ENCODE measurements at places on chromosomes 16 and 17.

- no peak for DNase-seq
These were observed 69.2 kb upstream of the CES5A start for GRCh38 chr16:55944377-55944802.

DNA sequence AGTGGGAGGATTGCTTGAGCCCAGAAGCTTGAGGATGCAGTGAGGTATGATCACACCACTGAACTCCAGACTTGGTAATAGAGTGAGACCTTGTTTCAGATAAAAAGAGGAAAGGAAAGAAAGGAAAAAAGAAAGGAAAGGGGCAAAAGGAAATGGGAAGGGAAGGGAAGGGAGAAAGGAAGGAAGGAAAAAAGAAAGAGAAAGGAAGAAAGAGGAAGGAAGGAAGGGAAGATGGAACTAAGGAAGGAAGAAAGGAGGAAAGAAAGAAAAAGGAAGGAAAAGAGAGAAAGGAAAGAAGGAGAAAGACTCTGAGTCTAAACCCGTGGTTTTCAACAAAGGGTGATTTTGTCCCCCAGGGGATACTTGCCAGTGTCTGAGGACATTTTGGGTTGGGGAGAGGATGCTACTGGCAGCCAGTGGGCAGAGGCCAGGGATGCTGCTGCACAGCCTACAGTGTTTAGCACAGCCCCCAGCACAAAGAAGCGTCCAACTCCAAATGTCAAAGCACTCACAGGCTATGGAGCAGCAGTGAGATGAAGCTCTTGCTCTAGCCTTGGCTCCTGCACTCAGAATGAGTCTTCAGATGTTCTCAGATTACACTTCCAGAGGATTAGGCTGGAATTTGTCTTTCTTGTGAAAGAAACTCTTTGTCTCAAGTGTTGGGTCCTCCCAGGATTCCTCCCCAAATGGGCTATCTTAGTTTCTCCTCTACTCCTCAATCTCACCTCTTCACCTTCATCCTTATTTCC lies 64.2 kb downstream of the BMERB1 start:
- DNase-seq: no peak

- no peak for DNase-seq
These were observed 95.7 kb upstream of the AMZ2 start for GRCh38 chr17:68152161-68152571.

- DNase-seq: no peak
These were observed 10.6 kb downstream of the ICAM2 start for GRCh38 chr17:64009571-64010402.

- no peak for DNase-seq
These were observed 1.3 kb upstream of the RAB11FIP3 start for GRCh38 chr16:424033-424622.

- DNase-seq: no peak
These were observed 12.7 kb upstream of the RNF135 start for GRCh38 chr17:30958187-30958586.

DNA sequence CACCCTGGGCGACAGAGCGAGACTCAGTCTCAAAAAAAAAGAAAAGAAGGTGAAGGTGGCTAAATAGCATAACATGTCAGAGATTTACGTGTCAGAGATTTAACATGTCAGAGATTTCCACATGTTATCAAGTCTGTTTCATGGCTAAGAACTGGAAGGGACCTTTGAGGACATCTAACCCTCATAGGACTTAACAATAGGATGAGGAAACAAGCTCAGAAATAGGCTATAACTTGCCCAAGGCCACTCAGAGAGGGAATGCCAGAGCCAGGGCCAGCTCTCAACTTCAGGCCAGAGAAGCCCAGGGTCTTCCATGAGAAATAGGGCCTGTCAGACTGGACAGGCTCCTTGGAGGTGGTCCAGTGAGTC lies 26.8 kb upstream of the ZNF629 start:
- DNase-seq: no peak

DNA sequence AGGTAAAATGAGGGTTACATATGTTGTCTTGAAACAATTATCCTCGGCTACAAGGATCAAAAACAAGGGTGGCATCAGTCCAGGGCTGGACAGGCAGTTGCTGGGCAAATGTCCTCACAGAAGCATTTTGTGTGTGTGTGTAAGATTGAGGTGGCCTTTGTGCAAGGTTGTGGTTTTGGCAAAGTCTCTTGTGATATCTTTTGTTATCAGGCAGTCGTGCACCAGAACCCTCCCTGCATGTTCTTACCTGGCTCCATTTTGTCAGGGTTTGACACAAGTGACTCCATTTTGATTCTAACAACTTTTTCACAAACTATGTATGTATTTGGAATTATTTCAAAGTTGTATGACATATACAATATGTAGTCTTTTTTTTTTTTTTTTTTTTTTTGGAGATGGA lies 20.0 kb downstream of the CHAD start:
- no peak for DNase-seq

DNA sequence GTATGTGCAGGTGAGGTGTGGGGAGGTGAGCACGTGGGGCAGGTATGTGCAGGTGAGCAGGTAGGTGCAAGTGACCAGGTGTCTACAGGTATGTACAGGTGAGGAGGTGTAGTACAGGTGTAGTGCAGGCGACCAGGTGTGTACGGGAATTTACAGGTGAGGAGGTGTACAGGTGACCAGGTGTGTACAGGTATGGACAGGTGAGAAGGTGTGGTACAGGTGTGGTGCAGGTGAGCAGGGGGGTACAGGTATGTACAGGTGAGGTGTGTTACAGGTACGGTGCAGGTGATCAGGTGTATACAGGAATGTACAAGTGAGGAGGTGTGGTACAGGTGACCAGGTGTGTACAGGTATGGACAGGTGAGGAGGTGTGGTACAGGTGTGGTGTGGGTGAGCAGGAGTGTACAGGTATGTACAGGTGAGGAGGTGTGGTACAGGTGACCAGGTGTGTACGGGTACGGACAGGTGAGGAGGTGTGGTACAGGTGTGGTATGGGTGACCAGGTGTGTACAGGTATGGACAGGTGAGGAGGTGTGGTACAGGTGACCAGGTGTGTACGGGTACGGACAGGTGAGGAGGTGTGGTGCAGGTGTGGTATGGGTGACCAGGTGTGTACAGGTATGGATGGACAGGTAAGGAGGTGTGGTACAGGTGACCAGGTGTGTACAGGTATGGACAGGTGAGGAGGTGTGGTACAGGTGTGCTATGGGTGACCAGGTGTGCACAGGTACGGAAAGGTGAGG lies 12.8 kb upstream of the DBNDD1 start:
- DNase-seq: no peak

- no peak for DNase-seq
These were observed 8.2 kb downstream of the USP22 start for GRCh38 chr17:21034340-21035235.

Measured in cortex of kidney (tissue), 1 donor.